ENCODE measurements at places on chromosomes 4 and X. TPM values are rescaled to one million over a fixed set of nuclear protein-coding genes. Genes with fewer than 3 reads are reported as not detected.

Gene C4orf50
- total RNA-seq, result not detected

Gene TEX13B
- not detected for total RNA-seq

Gene RNF128
- total RNA-seq, result not detected

GRCh38 chrX:30151964-30152363, 63.4 kb upstream of the MAGEB2 start:
- peaks cover 14% of the 10 kb centered on the region for H3K4me1 ChIP-seq
- no peak overlapping the region for H3K27ac ChIP-seq
- H3K4me3 ChIP-seq, result no peak overlapping the region
- H3K27me3 ChIP-seq, result no peaks in the 10 kb centered on the region
- no peaks in the 10 kb centered on the region for H3K36me3 ChIP-seq

- H3K27ac ChIP-seq, result no peak overlapping the region
- DNase-seq, result no peak
- peaks cover 23% of the 10 kb centered on the region for H3K36me3 ChIP-seq
- H3K4me3 ChIP-seq, result no peak overlapping the region
These were observed 67.0 kb downstream of the USP9X start for GRCh38 chrX:41152221-41152620.

DNA sequence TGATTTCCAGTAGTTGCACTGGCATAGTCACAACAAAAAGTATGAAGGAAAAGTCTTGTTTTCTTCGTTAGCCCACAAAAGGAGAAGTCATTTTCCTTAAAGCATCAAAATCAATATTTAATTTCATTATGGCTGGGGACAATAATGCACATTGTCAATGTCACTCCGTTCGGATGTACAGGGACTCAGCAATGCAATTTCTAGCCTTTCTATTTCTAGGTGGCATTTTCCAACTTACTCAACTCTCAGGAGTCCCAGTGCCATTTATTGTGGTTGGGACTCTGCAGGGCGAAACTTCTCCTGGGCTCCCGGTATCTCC, 99.6 kb downstream of the CEP135 start:
- peaks cover 23% of the 10 kb centered on the region for H3K27me3 ChIP-seq
- peaks cover 17% of the 10 kb centered on the region for H3K4me1 ChIP-seq
- peak overlapping the region; percentile 77 for H3K4me3 ChIP-seq
- no peaks in the 10 kb centered on the region for H3K36me3 ChIP-seq
- peak overlapping the region; percentile 0 for H3K27ac ChIP-seq
- no peak for DNase-seq

DNA sequence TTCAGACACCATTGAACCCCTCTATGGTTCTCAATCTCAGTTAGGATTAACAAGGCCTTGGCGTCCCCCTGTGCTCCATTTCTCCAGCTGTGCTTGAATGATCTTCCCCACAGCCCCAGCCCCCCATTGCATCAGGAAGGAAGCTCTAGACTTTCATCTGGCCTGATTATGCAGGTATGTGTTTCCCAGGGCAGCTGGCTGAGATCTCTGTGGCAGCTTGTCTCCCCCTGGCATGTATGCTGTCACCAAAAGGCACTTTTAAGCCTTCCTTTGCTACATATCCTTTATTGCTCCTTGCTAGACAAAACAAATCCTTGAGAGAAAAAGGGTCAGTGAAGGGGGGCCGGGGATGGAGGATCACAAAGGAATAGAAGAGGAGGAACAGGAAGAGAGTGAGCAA, 1056.0 kb upstream of the SLIT2 start:
- no peak overlapping the region for H3K4me3 ChIP-seq
- H3K36me3 ChIP-seq, result no peaks in the 10 kb centered on the region
- no peaks in the 10 kb centered on the region for H3K4me1 ChIP-seq

GRCh38 chrX:108270280-108270679, 167.9 kb downstream of the COL4A6 start:
- no peak overlapping the region for H3K4me3 ChIP-seq
- H3K4me1 ChIP-seq, result peaks cover 25% of the 10 kb centered on the region
- H3K36me3 ChIP-seq, result no peaks in the 10 kb centered on the region
- no peaks in the 10 kb centered on the region for H3K27me3 ChIP-seq
- H3K27ac ChIP-seq, result peak overlapping the region; percentile 51
- no peak for DNase-seq

DNA sequence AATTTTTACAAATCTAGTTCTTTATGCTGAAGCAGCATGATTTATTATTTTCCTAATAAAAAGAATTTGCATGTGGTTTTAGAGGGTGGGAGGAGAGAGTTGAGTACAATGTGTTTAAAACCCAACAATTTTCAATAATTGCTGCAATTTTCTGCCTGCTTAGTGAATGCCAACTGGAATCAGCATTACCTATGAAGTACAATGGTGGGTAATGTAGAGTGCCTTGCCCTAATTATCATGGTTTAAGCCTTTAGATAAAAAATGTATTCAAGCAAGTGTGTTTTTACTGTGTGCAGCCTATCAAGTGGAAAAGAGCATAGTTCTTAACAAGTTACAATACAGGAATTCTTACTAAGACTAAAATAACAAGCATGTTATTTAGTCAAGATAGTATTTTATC, 77.9 kb upstream of the ANKRD50 start:
- H3K27ac ChIP-seq, result no peak overlapping the region
- H3K4me3 ChIP-seq, result no peak overlapping the region
- H3K4me1 ChIP-seq, result peaks cover 10% of the 10 kb centered on the region
- H3K36me3 ChIP-seq, result peaks cover 4% of the 10 kb centered on the region

DNA sequence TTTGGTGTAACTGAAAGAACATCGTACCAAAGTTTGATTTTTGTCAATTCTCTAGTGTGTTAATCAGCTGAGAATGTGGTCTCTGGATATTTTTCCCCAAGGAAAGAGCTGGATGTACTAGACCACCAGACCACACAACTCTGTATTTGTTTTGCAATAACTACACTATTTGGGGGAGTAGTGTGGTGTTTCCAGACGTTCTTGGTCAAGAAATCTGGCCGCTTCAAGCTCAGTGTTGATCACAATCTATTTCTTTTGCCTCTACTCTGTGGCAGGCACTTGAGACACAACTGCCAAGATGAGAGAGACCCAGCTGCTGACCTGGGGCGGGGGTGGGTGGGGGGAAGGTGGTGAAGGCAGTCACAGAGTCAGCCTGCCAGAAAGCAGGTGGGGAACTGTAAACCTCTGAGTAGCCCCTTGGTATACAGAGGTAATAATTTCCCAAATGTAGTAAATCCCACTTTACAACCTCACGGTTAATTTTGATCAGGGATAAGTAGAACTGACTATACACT, 30.6 kb downstream of the PTTG2 start:
- no peak for DNase-seq
- peaks cover 23% of the 10 kb centered on the region for H3K4me1 ChIP-seq
- H3K4me3 ChIP-seq, result no peak overlapping the region
- H3K36me3 ChIP-seq, result no peaks in the 10 kb centered on the region
- H3K27ac ChIP-seq, result no peak overlapping the region

DNA sequence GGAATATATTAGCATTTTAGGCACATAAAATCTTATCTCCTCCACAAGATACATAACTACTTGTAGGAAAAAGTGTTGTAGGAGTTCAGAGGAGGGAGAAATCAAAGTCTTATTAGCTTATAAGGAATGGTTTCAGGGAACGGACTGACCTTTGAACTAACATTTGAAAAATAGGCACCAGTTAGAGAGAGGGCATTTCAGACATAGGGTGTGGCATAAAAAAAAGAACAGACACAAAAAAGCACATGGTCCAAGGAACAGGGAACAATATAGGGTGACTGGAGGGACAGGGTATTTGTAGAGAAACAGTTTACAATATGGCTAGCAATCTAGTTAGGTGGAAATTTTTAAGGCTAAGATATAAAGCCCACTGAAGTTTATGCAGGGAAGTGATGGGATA, 6.4 kb downstream of the ABCB7 start:
- H3K4me3 ChIP-seq, result no peak overlapping the region
- no peaks in the 10 kb centered on the region for H3K36me3 ChIP-seq
- no peak overlapping the region for H3K27ac ChIP-seq
- H3K4me1 ChIP-seq, result no peaks in the 10 kb centered on the region

DNA sequence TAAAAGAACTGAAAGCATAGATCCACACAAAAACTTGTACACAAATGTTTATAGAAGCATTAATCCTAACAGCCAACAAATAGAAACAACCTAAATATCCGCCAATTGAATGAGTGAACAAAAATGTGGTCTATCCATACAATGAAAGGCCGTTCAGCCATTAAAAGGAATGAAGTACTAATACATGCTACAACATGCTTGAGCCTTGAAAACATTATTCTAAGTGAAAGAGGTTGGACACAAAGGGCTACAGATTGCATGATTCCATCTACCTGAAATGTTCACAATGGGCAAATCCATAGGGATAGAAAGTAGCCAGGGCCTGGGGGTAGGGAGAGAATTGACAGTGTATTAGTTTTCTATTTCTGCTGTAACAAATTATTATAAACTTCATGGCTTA, 169.2 kb downstream of the SPCS3 start:
- peaks cover 28% of the 10 kb centered on the region for H3K27me3 ChIP-seq
- no peaks in the 10 kb centered on the region for H3K36me3 ChIP-seq
- no peak overlapping the region for H3K4me3 ChIP-seq
- no peak for DNase-seq

- no peaks in the 10 kb centered on the region for H3K27me3 ChIP-seq
- H3K4me3 ChIP-seq, result no peak overlapping the region
- H3K4me1 ChIP-seq, result no peaks in the 10 kb centered on the region
- DNase-seq, result no peak
- no peaks in the 10 kb centered on the region for H3K36me3 ChIP-seq
These were observed 45.5 kb downstream of the FAM9B start for GRCh38 chrX:8988446-8988845.
